A549 treated with DMSO at 1 μM for 4 hours (cell line): ENCODE measurements at places on chromosomes 13 and 19. TPM values are rescaled to one million over a fixed set of nuclear protein-coding genes. Genes with fewer than 3 reads are reported as not detected.

Gene UBAC2
- 58.5 to 71.0 TPM (median 70.4 TPM) in 5 replicates for total RNA-seq

Gene CIC
- total RNA-seq: 46.3 to 68.8 TPM (median 57.9 TPM) in 5 replicates

Gene FLT1
- 0.05 TPM in 1 of 5 replicates, not detected in the others for total RNA-seq

Gene PCDH20
- not detected in 5 replicates for total RNA-seq

Gene TEAD2
- 14.1 to 23.1 TPM (median 18.6 TPM) in 5 replicates for total RNA-seq

Gene OSCAR
- total RNA-seq: 0.25 to 0.47 TPM (median 0.42 TPM) in 4 of 5 replicates, not detected in the other

Gene OR1M1
- not detected in 5 replicates for total RNA-seq

Gene SULT2A1
- total RNA-seq: not detected in 5 replicates

Gene KDM4B
- total RNA-seq: 5.2 to 8.1 TPM (median 6.9 TPM) in 5 replicates
